Stimulated activated CD4-positive, alpha-beta T cell treated with anti-CD3 and anti-CD28 coated beads, Interleukin-4, amount 100 ng/mL, for 48 hours (primary cell): ENCODE measurements at places on chromosomes 13 and 19.
A peak's percentile ranks its signal among the peaks of the same experiment; 100 is the strongest.

DNA sequence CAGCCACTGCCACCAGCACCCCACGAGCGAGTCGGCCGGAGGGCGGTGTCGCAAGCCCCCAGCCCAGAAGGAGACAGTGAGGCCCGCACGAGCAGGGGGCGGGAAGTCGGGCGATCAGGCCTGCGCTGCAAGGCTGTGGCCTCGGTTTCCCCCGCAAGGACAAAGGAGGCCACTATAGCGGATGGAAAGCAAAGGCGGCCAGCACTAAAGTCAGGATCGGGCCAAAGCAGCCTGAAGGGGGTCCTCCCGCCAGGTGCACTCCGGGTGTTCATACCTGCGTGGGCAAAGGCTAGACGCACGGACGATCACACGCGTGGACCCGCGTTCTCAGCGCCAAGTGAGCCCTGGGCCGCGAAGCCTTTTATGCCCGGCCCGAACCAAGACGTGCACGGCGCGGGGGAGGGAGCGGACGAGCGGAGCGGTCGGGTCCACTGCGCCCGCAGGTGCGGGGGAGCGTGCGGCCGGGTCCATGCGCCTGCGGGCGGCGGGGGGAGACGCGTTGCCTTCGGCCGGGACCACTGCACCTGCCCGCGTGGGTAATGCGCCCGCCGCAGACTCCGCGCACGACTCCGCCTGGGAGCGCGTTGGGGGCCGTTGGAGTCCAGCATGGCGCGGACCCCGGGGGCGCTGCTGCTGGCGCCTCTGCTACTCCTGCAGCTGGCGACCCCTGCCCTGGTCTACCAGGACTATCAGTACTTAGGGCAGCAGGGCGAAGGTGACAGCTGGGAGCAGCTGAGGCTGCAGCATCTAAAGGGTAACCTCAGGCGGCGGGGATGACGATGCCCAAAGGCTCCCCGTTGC is at the start of the genes PRDX2 and THSD8:
TSS of gene PRDX2 (minus strand) at position 335 of the 801 bp plus-strand sequence. CDS start 539 bp downstream, outside the sequence.
TSS of gene THSD8 (plus strand) at position 604 of the 801 bp plus-strand sequence. CDS start at position 607, 3 bp downstream.
- peak; percentile 73 for DNase-seq

- no peak for DNase-seq
Measured at GRCh38 chr13:99208845-99209527, 8.3 kb downstream of the UBAC2 start.

DNA sequence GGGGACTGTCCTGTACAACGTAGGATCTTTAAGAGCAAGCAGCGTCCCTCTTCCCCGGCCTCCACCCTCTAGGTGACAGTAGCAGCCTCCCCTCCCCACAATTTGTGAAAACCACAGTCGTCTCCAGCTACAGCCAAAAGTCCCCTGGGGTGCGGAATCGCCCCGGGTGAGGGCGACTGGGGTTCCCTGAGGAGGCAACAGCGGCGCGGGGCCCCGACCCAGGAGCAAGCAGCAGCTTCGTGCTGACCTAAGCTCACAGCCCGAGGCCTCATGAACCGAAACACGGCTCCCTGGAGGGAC is 322 bp downstream of the ZNF558 start:
- DNase-seq = no peak

DNA sequence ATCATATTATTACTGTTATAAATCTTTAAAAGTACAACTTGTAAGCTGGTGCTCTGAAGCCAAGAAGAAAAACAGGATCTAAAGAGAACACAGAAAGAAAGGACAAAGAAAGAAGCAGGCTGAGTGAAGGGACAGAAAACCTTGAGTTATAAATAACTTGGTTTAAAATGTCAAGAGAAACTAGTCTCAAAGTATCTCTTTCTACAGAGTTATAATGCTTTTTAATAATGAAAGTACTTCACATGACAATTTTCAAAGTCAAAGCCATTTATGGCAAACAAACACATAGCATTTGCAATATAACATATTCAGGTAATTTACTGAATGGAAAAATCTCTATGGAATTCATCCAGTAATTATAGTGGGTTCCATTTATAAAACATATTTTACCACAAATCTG is 33.4 kb downstream of the CAB39L start:
- DNase-seq = no peak

DNA sequence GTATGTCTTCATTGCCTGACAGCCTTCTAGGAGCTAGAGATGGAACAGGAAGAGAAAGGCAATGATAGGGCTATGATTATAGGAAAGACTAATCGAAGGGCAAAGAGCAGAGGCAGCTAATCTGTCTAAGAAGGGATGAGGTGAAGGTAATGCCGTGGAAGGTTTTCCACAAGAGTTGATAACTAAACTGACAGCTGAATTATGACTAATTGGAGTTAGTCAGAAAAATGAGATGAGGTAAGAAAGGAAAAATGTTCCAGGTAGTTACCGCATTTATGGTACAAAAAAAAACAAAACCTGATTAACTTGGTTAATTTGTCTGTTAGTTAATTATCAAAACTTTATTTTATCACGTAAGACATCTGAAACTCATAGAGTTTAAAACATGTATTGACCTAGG is 260.3 kb downstream of the SLITRK6 start:
- DNase-seq = no peak

DNA sequence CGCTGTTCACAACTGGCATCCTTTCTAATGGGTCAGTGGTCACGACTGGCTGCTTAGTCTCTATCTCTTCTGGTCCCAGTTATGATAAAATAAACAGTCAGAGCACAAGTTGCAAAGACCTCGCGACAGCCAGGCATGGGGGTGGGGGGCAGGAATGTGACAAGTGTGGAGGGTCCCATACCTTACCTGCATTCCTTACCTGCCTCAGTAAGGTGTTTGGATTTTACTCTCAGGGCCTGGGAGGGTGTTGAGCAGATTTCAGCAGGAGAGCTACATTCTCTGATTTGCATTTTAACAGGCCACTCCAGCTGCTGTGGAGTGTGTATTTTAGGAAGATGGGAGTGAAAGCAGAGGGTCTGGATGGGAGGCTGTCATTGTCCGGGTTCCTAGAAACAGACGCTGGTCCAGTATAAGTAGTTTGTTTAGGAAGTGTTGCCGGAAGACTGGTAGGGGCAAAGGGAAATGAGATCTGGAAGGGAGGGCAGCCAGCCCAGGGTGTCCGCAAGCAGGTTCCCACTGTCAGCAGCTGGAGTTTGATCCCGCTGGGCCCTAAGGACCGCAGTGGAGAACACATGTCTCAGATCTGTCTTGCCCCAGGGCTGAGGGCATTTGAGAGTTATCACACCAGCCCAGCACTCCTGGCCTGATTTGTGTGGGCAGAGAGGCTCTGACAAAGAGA is 920.0 kb downstream of the UQCRFS1 start:
- DNase-seq = no peak

DNA sequence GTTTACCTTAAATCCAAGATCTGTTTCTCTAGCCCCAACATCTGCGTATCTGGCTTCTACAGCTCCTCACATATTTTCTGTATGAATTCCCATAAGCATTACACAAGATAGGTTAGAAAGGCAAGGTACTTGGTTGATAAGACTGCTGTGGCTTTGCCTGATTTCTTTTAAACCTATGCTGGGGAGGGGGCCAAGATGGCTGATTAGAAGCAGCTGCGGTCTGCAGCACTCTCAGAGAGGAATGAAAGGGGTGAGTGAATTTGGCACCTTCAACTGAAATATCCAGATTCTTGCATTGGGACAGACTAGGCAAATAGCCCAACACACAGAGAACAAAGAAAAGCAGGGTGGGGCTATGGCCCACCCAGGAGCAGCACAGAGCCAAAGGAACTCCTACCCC is 12.2 kb upstream of the DLEU7 start:
- no peak for DNase-seq

DNA sequence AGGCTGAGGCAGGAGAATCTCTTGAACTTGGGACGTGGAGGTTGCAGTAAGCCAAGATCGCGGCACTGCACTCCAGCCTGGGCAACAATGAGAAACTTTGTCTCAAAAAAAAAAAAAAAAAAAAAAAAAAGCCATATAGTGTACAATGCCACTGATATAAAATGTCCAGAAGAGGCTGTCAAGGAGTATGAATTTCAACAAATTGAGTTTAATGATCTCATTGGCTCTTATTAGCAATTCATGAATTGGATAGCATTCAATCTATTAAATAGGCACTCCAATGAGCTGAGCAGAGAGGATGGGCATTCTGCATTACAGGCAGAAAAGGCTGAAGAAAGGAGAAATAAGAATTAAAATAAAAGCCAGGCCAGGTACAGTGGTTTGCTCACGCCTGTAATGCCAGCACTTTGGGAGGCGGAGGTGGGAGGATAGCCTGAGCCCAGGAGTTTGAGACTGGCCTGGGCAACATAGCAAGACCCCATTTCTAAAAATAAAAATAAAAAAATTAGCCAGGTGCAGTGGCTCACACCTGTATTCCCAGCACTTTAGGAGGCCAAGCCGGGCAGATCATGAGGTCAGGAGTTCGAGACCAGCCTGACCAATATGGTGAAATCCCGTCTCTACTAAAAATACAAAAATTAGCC is 757 bp upstream of the LMNB2 start:
- no peak for DNase-seq

DNA sequence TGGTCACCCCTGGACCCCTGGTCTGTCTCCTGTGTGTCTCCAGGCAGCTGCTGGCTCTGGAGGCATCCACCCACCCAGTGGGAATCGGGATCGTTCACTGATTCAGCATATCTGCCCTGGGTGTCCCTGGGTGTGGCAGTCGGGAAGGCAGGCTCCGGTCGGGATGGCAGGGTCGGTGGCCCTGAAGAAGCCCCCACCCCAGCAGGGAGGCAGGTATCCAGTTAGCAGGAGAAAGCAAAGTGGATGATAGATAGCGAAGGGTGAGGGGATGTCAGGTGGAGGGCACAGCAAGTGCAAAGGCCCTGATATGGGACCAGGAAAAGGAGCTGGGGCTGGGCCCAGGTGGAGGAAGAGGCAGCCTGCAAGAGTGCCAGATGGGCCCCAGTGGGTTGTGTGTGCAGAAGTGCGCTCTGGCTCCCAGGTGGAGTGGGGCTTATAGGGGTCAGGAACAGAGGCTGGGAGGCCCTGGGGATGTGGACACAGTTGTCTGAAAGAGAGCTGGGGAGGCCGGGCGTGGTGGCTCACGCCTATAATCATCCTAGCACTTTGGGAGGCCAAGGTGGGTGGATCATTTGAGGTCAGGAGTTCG is 2.3 kb downstream of the SSBP4 start:
- no peak for DNase-seq

- no peak for DNase-seq
Measured at GRCh38 chr13:29607465-29607864, 12.0 kb upstream of the SLC7A1 start.

GRCh38 chr19:18093439-18094161 is 4.0 kb upstream of the MAST3 start:
- no peak for DNase-seq

DNA sequence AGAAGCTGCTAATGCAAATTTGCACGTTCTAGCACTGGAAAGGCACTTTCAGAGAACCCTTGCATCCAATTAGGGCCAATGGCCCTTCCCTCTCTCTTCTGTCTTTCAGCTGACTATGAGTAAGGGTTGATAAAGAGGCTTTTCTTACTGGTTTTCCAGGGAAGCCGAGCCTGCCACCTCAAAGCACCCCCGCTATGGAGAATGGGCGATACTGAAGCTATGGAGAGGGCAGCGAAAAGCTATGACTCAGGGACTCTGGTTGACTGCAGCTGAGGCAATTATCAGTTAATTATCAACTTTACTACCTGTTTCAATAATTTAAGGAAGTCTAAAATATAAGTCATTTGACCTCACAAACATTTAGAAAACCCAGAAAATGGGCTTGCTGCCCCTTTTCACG is 115.8 kb downstream of the TRPC4 start:
- DNase-seq = no peak
